Nasal cavity respiratory epithelium epithelial cell of viscerocranial mucosa (primary cell): ENCODE measurements at places on chromosomes 4 and X. TPM values are rescaled to one million over a fixed set of nuclear protein-coding genes. Genes with fewer than 3 reads are reported as not detected.

The TSPYL2 gene
- 8.8 and 17.8 TPM in 2 replicates for total RNA-seq

The DCAF4L1 gene
- 0.34 and 0.36 TPM in 2 replicates for total RNA-seq

The RNF128 gene
- 12.3 and 52.8 TPM in 2 replicates for total RNA-seq

The MID1IP1 gene
- total RNA-seq: 67.4 and 138 TPM in 2 replicates

The ASB12 gene
- total RNA-seq: not detected in 2 replicates

The GLUD2 gene
- total RNA-seq: 0.34 and 0.93 TPM in 2 replicates

The LRP2BP gene
- total RNA-seq: 0.34 and 0.43 TPM in 2 replicates

The TMEM144 gene
- 5.1 and 13.3 TPM in 2 replicates for total RNA-seq

The SYP gene
- under 0.01 TPM in 1 of 2 replicates, not detected in the other for total RNA-seq

The OTUD6A gene
- total RNA-seq: not detected in 2 replicates

The BANK1 gene
- total RNA-seq: 0.34 and 1.1 TPM in 2 replicates

The PDE5A gene
- total RNA-seq: 6.5 and 9.5 TPM in 2 replicates

The PFKFB1 gene
- under 0.01 and 0.21 TPM in 2 replicates for total RNA-seq

The TMEM165 gene
- 71.8 and 164 TPM in 2 replicates for total RNA-seq

The PLS3 gene
- 274 and 307 TPM in 2 replicates for total RNA-seq

The FANCB gene
- total RNA-seq: 2.1 and 2.2 TPM in 2 replicates

The CT55 gene
- total RNA-seq: not detected in 2 replicates

The PDZD4 gene
- 0.36 TPM in 1 of 2 replicates, not detected in the other for total RNA-seq

The CXorf51A gene
- total RNA-seq: not detected in 2 replicates

The ALB gene
- 0.28 TPM in 1 of 2 replicates, not detected in the other for total RNA-seq

The KCNIP4 gene
- total RNA-seq: 0.28 and 0.34 TPM in 2 replicates

The MFAP3L gene
- total RNA-seq: 8.0 and 8.2 TPM in 2 replicates
